ENCODE measurements at places on chromosomes 7 and 10. TPM values are rescaled to one million over a fixed set of nuclear protein-coding genes. Genes with fewer than 3 reads are reported as not detected.
A peak's percentile ranks its signal among the peaks of the same experiment; 100 is the strongest.

DNA sequence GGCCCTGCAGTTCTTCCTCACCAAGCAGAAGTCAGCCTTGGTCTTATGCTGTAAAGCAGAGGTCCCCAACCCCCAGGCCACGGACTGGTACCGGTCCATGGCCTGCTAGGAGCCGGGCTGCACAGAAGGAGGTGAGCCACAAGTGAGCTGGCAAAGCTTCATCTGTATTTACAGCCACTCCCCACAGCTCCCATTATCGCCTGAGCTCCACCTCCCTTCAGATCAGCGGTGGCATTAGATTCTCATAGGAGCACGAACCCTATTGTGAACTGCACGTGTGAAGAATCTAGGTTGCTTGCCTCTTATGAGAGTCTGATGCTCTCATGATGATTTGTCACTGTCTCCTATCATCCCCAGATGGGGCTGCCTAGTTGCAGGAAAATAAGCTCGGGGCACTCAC, 87.6 kb upstream of the NEBL start:
- no peaks in the 10 kb centered on the region for H3K36me3 ChIP-seq
- no peaks in the 10 kb centered on the region for H3K27me3 ChIP-seq
- no peak overlapping the region for H3K27ac ChIP-seq

GRCh38 chr7:139340808-139341057, 404 bp upstream of the FMC1 start:
- peak overlapping the region; percentile 97 for H3K27ac ChIP-seq
- H3K27me3 ChIP-seq: no peaks in the 10 kb centered on the region
- DNase-seq: no peak
- H3K36me3 ChIP-seq: no peaks in the 10 kb centered on the region
- H3K4me1 ChIP-seq: peaks cover 16% of the 10 kb centered on the region

DNA sequence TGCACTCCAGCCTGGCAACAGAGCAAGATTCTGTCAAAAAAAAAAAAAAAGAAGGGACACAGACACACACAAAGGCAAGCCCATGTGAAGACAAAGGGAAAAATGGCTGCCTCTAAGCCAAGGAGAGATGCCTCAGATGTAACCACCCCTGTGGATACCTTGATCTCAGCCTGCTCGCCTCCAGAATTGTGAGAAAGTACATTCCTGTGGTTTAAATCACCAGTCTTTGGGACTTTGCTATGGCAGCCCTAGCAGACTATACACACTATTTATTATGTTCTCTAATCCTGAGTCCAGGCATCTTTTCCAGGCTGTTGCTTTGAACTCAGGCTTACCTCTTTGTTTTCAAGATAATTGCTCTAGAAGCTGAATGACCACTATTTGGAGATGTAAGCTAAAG, 494.3 kb downstream of the GALNT17 start:
- no peak for DNase-seq
- H3K27ac ChIP-seq: no peak overlapping the region
- H3K27me3 ChIP-seq: no peaks in the 10 kb centered on the region
- H3K4me1 ChIP-seq: peaks cover 4% of the 10 kb centered on the region
- no peaks in the 10 kb centered on the region for H3K36me3 ChIP-seq
- no peak overlapping the region for H3K4me3 ChIP-seq

DNA sequence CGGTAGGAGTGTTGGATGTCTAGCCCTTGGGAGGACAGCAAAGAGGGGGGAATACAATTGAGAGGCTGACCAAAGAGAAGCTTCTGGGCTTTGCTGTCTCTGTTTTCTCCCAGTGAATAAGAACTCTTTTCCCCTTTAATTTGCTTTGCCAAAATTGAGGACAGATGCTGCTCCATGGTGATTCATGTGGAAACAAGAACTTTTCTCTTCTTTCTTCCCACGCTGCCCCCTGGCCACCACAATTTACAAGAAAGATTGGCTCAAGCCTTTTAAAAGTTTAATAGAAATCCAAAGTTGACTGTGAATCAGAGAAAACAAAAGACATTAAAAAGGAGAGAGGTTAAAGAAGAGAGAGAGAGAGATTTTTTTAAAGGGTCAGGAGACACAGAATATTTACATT, 49.0 kb downstream of the PRR15 start:
- no peaks in the 10 kb centered on the region for H3K27me3 ChIP-seq
- no peak overlapping the region for H3K4me3 ChIP-seq
- no peaks in the 10 kb centered on the region for H3K36me3 ChIP-seq
- H3K27ac ChIP-seq: no peak overlapping the region
- no peaks in the 10 kb centered on the region for H3K4me1 ChIP-seq
- no peak for DNase-seq

GRCh38 chr7:96034940-96035727, 262.8 kb downstream of the DYNC1I1 start:
- no peaks in the 10 kb centered on the region for H3K27me3 ChIP-seq
- peak; percentile 65 for DNase-seq
- peak overlapping the region; percentile 80 for H3K27ac ChIP-seq

Gene TMEM236
- 0.27 TPM for total RNA-seq

Gene PDGFA
- 26.6 TPM for total RNA-seq

Gene PLPP4
- total RNA-seq: not detected

Measured in gastrocnemius medialis (tissue), 4 donors.